ENCODE measurements at places on chromosomes 2 and 18.

- no peak for DNase-seq
Measured at GRCh38 chr18:8709248-8710059, 4.1 kb downstream of the MTCL1 start.

- no peak for DNase-seq
Measured at GRCh38 chr2:97963880-97964279, 31.9 kb downstream of the TMEM131 start.

GRCh38 chr2:85405201-85406059 lies 4.7 kb downstream of the CAPG start:
- DNase-seq = peak; percentile 70

DNA sequence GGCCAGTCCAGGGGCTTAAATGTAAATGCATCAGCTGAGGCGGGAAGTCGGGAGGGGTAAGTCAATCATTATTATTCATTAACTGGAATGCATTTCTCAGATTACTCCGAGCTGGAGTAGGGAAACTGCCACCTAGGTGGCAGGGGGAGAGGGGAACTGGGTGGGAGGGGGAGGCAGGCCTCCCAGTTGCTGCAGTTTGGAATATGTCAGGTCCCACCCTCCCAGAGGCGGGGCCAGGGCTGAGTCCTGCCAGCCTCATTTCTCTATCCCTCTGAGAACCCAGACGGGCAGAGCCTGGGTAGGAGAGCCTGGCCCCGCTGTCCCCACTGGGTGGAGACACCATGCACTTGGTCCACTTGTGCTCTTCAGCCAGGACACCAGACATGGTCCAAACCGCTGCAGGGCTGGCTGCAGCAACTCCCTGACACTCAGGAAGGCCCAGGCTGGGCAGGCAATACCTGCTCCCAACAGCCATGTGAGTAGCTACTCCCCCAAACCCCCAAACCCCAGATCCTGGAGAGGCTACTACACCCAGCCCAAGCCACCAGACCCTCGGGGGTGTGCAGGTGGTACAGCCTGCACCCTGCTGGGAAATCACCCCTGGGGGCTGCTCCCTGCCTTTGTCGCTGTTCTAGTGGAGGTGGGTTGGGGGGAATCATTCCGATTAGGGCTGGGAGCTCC lies at the start of gene GPBAR1:
Gene GPBAR1, plus strand, starts transcription at position 274 of the 681 bp plus-strand sequence. CDS start 1,710 bp downstream, outside the sequence.
- no peak for DNase-seq

- DNase-seq = no peak
Measured at GRCh38 chr18:74333091-74333490, 17.5 kb downstream of the C18orf63 start.

DNA sequence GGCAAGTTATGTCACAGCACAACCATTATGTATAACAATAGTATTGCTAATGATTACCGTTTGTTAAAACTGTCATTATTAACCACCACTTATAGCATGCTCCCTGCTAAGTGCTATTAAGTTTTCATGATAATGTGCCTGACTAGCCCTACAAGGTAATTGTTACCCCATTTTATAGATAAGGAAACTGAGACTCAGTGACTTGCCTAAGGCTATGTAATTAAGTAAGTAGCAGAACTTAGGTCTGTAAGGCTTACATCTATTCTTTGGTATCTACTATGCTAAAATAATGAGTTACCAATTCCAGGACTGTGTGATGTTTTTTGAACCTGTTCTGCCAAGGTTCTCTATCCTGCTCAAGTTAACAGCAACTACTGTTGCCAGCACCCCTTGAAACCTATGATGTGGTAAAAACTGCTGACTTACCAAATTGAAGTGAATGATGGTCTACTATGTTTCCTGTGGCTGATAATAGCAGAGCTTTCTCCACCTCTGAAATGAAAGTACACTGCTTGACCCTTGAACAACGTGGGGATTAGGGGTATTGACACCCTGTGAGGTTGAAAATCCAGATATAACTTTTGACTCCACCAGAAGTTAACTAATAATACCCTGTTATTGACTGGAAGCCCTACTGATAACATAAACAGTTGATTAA lies 18.2 kb downstream of the ACVR2A start:
- DNase-seq = no peak

DNA sequence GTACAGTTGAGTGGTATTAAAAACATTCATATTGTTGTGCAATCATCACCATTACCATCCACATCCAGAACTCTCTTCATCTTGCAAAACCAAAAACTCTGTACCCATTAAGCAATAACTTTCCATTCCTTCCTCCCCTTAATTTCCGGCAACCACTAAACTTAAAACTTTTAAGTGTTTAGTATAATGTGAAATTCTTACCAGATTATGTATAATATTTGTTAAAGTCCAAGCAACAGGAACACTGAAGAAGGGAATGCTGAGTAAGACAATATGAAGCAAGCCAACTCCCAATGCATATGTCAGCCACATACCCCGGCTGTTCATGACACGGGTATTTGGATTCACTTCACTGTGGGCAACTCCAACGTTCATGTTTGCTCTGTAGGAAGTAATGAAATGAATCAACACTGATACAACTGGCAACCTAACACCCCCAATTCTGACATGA lies 1.9 kb downstream of the ORMDL1 start:
- no peak for DNase-seq

Data from stimulated activated CD8-positive, alpha-beta memory T cell treated with anti-CD3 and anti-CD28 coated beads, Interleukin-7, amount 100 ng/mL, for 48 hours (primary cell).